ENCODE measurements at places on chromosomes 6 and 20.

DNA sequence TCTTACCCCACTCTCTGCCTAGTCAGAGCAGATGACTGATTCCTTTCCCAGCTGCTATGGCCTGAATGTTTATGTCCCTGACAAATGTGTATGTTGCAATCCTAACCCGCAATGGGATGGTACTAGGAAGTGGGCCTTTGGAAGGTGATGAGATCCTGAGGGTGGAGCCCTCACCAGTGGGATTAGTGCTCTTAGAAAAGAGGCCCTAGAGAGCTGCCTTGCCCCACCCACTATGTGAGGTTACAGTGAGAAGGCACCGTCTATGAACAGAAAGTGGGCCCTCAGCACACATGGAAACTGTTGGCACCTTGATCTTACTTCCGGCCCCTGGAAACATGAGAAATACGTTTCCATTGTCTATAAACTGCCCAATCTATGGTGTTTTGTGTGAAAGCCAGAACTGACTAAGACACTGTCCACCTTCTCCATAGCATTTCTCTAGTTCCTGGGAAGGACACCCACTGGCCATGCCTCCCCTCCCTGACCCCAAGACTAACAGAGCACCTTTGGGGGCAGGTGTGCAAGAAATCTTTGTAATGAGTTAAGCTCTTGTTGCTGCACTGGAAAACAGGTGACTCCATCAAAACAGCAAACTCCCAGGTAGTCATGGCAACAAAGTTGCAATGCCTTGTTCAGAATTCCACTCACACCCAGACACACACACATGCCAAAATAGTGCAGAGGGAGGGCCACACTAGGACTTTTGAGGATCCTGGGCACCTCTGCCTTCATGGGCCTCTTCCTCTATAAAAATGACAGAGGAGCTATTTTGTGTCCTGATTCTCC is 16.2 kb downstream of the GABRR2 start:
- peak; percentile 14 for DNase-seq

GRCh38 chr6:31142361-31142761 is 3.5 kb upstream of the PSORS1C2 start:
- DNase-seq, result no peak

- DNase-seq, result no peak
These were observed 181.1 kb upstream of the TSHZ2 start for GRCh38 chr20:52791091-52791490.

DNA sequence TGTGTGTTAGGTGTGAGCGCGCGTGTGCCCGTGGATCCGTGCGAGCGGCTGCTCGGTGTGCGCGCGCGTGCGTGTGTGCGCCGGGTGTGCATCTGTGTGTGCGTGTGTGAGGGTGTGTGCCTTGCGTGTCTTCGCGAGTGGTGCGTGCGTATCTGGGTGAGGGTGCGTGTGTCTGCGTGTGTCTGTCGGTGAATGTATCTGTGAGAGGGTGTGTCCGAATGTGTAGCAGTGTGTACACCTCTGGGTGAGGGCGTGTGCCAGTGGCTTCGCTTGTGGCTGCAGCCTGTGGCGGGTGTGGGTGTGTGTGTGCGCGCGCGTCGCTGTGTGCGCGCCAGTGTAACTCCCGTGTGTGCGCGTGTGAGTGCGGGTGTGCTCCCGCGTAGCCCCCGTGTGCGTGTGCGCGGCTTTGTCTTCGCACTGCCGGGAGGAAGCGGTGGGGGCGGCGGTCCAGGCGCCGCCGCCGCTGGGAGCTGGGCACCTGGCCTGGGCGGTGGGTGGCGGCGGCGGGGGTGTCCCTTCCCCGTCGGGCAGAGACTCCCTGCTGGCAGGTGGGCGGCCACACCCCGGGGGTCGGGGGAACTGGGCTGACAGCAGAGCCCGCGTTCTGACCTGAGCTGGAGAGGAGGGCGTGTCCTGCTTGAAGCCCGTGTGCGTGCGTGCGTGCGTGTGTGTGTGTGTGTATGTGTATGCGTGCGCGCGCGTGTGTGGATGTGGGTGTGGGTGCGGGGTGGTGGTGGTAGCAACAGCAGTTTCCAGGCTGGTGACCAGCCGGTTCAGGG is 61.3 kb upstream of the EPB41L1 start:
- peak; percentile 15 for DNase-seq

DNA sequence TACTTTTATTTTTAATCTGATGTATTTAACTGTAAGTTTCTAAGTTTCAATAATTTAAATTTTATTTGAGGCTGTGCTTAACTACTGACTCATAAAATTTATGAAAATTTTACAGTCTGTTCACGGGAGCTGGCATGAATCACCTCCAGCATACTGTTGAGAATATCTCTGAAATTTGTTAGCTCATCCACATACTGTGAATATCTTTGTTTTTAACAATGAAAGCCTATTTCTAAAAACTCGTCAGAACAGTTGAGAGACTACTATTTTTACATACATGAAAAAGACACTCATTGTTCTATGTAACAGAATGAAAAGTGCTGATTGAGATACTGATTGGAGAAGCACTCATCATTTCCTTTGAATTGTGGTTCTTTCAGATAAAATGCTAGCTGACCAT is 749.3 kb downstream of the TENT5A start:
- no peak for DNase-seq

DNA sequence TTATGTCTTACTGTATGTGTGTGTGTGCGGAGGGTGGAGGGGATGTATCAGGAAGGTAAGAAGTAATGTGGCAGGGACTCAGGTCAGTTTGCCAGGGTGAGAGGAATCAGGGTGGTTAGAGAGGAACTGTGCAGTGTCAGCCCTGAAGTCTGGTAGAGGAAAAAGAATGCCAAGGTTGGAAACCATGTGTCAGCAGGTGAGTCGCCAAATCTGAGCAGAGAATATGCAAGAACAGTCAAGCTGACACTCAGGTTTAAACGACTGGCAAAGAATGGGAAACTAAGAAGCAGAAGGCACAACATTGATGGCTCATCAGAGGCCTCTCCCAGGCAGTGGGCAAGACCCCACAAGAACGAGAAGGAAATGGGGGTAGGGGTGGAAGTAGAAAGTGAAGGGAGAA is 107.5 kb upstream of the TBX18 start:
- no peak for DNase-seq

- DNase-seq, result no peak
These were observed 515.5 kb upstream of the NOX3 start for GRCh38 chr6:155970876-155971708.

DNA sequence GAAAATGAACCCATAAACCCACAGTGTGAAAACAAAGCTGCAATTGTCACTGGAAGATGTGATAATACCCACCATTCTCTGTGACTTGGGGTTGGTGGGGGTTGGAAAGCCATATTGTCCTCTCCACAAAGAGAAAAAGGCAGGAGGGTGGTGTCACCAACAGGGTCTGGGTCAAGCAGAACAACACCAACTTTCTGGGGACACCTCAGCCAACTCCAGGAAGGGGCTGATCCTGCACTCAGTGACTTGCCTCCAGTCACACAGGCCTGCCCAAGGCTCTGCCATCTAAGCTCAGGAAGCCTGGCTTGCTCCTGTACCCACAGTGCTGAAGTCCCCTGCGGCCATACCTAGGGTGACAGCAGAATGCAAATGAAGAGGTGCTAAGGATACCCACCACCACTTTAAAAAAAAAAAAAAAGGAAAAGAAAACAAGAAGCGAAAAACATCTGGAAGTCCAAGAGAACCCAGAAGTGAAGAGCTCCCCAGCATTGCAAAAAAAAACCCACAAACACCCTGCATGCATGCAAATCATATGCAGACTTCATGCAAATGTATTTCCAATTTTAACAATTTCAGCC is 110.6 kb downstream of the PREX1 start:
- DNase-seq, result no peak

DNA sequence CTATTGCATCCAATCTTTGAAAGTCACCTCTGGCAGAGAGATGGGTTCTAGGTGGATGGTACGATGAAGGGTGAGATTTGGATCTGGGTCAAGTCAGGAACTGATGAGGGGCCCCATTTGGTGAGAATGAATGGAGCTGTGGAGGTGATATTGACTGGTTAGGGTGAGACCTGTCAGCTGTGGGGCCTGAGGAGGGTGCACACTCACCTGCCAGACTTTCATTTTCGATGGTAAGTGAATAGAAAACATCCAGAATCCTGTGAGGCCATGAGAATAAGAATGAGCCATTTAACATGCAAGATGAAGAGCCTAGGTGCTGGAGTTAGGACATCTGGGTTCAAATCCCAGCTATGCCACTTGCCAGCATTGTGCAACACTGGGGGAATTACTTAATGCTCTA is 6.8 kb downstream of the SUN5 start:
- DNase-seq, result no peak
